ENCODE measurements at places on chromosomes 1 and 21. TPM values are rescaled to one million over a fixed set of nuclear protein-coding genes. Genes with fewer than 3 reads are reported as not detected.

Gene VHLL
- total RNA-seq: not detected

Gene FTCD
- not detected for total RNA-seq

Gene C1orf53
- total RNA-seq: 2.0 TPM

Gene NRIP1
- total RNA-seq: 13.8 TPM

Gene BARHL2
- total RNA-seq: not detected

Measured in activated CD4-positive, alpha-beta T cell treated with anti-CD3 and anti-CD28 coated beads, Interleukin-2, amount 10 ng/mL, durations not matched to agents 7 days and 5 days (primary cell).